Activated naive CD4-positive, alpha-beta T cell treated with anti-CD3 and anti-CD28 coated beads for 36 hours (primary cell): ENCODE measurements at places on chromosomes 3 and 15. TPM values are rescaled to one million over a fixed set of nuclear protein-coding genes. Genes with fewer than 3 reads are reported as not detected.

DNA sequence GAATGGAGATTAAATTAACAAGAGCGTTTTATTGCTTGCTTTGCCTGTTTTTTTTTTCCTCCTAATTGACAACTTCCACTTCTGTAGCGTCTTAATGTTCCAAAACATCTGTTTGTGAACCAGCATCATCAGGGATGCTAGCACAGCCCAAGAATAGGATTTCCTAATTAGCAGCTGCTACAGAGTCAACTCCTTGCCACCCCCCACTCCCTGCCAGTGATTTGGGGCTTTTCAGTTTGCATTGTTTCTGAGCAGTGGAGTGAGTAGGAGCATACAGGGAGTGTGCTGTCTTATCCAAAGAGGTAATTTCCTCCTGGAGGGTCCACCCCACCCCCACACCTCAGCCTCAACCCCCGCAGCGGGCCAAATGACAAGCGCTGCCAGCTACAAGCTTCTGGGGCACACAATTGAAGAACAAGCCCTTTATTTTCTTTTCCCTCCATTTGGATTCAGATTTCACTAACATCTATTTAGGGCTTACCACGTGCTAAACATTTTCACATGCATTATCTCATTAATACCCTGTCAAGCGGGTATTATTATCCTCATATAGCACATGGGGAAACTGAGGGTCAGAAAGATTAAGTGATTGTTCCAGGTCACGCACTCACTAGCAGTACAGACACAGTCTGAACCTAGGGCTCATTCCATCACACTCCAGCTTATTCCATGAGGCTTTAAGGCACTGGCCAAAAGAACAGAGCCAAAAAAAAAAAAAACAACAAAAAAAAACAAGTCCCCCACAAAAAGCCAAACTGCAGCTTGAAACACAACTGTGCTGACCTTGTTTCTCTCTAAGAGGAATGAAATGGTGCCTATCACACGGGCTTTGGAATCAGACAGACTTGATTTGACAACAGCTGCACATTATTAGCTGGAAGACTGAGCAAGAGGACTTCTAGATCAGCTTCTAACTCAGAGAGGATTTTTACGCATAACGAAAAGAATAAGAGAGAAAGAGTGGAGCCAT is 16.4 kb downstream of the HEG1 start:
- no peak for DNase-seq

DNA sequence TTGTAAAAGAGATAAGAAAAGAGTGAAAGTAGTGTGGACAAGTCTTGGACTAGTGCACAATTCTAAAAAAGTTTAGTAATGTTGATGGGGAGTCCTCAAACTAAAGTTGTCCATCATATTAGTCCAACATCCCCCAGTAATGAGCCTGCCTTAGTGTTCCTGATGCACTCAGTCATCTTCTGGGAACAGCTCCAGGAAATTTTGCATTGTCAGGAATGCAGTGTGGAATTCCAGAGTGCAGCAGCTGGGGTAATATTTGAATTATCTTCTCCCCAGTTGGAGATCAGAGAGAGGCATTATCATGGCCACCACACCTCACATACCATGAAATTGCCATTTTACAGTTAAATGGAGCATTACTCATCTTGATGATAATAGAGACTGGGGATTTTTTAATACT is 528.8 kb upstream of the NAALADL2 start:
- no peak for DNase-seq

- peak; percentile 85 for DNase-seq
Observed at GRCh38 chr15:44726568-44727484, 9.5 kb upstream of the TRIM69 start.

DNA sequence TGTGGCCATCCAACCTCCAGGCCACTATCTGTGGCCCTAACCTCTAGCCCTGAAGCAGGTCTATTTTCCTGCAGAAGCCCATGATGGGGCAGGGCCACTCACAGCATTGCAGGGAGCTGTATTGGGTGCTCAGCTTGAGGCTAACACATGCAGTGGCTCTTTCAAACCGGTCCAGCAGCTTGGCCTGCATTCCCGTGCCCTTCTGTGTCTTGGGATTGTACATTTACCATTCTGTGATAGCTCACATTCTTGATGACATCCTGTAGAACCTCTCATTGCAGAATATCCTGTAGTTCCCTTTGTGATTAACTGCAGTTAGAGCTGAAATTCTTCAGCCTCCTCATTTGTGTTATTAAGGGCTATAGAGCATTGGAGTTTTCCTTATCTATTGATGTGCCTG is 60.8 kb upstream of the ANKRD34C start:
- no peak for DNase-seq

The P2RY1 gene
- total RNA-seq = 0.74 TPM

DNA sequence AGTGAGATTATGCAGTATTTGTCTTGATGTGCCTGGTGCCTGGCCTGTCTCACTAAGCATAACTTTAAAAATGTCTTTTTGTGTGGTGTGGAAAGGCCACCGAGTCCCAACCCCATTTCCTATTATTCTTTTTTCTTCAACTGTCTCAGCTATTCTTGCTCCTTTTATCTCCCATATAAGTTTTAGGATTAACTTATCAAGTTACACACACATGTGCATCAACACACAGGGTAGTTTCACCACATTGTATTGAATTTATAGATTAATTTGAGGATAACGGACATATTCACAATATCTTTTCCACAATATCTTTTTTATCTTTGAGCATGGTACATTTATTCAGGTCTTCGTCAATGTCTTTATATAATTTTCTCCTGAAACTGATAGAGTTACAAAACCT is 127.6 kb downstream of the RYR3 start:
- no peak for DNase-seq

The GOLGA6B gene
- not detected for total RNA-seq

- no peak for DNase-seq
Observed at GRCh38 chr15:55327387-55327786, 8.4 kb downstream of the PIGB start.

GRCh38 chr3:139248593-139249255 is 95.1 kb upstream of the MRPS22 start:
- no peak for DNase-seq

The IGSF11 gene
- 0.07 TPM for total RNA-seq

DNA sequence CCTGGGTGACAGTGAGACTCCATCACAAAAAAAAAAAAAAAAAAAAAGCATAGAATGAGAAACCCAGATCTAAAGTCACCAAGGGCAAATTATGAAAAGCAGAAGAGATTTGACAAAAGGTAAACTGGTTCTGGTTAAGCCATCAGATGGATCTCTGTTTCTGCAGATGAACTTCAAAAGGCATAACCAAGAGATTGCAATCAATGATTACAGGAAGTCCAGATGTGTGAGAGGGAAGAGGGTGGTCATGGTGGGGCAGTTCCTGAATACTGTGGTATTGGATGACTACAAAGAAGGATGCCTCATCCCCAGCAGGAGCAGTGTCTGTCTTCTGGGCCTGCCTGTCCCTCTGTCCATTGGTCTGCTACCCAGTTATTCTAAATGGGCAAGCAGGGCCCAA is 3.8 kb downstream of the P4HTM start:
- DNase-seq = no peak

GRCh38 chr3:11459186-11459824 is 184.4 kb downstream of the VGLL4 start:
- no peak for DNase-seq

The CYFIP1 gene
- 34.0 TPM for total RNA-seq

DNA sequence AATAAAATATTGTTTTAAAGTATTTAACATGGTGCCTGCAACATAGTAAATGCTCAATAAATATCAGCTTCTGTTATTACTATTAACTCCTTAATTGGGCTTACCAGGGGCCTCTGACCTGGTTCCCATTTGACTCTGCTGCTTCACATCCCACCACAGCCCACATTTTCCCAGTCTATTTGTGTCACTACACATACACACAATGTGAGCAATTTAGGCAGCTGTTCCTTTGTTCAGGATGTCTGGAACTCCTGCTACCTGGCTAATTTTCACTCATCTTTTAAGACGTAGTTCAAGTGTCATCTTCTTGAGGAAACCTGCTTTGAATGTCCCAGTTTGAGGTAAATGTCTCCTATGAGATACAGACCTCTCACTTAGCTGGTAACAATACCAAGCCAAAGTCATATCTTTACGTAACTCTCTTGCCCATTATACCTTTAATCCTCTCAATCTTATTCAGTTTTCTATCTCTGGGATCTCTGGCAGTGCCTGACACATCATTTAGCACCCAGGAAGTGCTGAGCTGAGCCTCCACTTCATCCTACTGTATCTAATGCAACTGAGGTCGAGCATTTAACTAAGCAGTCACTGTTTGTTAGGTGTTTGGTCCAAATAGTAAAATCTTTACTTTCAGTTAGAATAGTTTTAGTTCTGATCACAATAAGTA is 4.4 kb downstream of the TGFBR2 start:
- peak; percentile 61 for DNase-seq

The ATP13A5 gene
- total RNA-seq = not detected

- no peak for DNase-seq
Observed at GRCh38 chr3:56989169-56989976, 71.1 kb upstream of the SPATA12 start.

The SLC2A2 gene
- total RNA-seq = not detected

DNA sequence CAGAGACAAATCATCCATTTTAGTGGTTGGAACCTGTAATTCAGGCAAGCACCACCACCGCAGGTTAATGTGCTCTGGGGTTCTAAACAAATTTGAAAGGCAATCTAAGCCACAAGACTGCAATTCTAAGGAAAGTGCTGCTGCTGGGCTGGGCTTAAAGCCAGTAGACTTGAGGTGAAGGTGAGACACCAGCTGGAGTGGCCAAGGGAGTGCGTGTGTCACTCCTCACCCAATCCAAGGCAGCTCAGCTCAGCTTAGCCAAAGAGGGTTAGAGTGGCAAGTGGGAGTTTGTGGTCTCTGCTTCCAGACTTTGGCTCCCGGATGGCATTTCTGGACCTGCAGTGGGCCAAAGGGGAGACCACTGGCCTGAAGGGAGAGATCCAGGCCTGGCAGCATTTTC is 1655.6 kb downstream of the SI start:
- no peak for DNase-seq

DNA sequence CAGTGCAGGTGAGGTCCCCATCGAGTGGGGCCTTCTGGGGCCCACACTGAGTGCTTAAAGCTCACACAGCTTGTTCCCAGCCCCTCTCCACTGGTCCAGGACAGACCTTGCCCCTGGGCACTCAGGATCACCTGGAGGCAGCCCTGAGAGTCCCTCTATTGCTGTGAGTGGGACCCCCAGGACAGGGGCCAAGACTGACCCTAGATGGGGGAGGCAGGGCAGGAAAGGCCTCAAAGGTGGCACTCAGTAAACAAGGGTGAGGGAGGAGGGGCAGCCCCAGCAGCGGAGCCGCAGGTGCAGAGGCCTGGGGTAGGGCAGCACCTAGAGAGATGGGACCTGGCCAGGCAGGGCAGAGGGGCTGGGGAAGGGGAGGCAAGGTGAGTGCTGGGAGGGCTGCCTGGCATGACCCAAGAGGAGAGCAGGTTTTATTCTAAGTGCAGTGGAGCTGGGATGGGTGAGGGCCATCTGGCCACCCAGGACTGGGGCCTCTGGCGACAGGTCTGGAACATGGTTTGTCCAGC is 27.9 kb downstream of the CFAP100 start:
- no peak for DNase-seq

The MASP1 gene
- not detected for total RNA-seq

The SLITRK3 gene
- total RNA-seq = not detected

DNA sequence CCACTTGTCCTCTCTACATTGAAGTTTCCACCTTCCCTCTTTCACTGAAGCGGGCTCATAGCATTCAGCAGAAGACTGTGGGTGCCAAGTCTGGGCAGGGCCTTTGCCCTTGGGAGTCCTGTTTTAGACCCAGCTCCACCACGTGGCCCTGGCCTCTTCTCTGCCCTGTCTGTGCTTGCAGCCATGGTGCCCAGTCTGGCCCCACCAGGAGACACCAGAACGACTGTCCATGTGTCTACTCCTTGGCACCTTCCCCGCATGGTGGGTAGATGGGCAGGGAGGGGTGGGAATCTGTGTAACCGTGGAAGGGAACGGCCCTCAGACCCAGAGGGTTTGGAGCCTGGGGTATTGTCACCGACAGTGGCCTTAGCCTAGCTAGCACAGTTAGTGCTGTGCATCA is 17.9 kb upstream of the EMC3 start:
- DNase-seq = no peak

DNA sequence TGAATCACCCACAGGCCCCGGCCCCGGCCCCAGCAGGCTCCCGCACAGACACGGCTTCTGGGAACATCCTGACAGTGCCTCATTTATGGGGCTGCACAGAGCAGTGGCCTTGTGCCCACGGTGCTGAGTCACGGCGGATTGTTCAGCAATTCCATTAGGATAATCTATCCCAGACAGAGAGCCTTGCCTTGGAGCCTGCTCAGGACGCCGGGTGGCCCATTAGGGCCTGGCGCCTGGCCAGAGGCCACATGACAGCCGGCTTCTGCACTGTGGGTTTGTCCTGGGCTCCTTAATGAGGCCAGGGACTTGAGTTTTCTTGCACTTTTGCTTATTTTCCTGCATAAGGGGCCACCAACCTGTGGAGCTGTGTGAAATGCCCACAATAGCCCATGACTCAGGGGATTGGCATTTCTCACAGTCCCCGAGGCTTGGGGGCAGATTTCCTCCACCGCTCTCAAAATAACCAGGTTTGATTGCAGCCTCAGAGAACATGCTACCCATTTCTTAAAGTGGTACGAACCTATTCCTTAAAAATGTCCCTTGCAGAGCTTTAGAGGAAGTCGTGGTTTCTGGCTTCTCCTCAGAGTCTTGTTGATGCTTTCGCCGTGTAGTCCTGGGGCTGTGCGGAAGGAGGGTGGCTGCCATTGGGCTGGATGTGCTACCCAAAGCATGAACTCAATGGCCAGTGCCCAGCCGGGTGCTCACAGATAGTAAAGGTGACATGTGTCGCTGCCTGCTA is 19.0 kb downstream of the SYNM start:
- DNase-seq = no peak

GRCh38 chr3:15495461-15496340 is 25.8 kb downstream of the COLQ start:
- no peak for DNase-seq

DNA sequence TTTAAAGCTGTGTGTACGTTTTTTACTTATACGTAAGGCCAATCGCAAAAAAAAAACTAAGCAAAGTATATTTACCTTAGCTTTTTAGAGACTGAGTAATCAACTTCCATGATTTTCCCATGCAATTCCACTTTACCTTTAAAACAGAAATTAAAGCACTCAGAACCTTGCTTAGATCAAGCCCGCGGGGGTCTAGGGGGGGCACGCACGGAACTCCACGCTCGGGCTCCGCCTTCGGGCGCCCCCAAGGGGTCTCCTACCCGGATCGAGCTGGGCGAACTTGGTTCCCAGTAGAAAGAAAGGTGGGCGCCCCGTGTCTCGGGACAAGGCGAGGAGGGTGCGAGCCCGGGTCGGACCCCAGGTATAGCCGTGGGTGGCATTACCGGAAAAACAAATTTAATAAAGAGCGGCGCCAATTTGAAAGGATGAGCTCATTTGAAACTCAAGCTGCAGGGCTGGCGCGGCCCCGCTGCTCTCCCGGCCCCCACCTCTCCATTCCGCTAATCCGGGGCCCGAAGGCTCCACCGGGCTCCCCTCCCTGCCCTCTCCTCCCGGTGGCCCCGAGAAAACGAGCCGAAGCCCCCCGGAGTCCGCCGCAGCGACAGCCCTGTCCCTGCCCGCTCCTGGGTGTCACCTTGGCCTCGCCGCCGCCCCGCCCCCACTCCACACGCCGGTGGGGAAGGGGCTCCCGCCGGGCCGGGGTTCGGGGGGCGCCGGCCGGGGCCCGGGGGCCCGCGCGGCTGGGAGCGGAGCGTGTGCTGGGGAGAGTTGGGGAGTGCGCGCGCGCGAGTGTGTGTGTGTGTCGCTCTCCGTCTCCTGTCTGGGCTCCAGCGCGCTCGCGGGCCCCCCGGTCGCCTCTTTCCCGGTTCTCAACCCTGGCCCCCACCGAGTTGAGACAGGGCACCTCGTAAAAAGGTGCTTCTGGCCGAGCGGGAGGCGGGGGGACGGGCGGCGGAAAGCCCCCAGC is 1.5 kb downstream of the IGF2BP2 start:
- peak; percentile 22 for DNase-seq

- DNase-seq = no peak
Observed at GRCh38 chr3:124044956-124045355, 53.0 kb upstream of the ROPN1 start.

The SERPINI1 gene
- 0.99 TPM for total RNA-seq
